ENCODE measurements at places on chromosomes 6 and 20.

DNA sequence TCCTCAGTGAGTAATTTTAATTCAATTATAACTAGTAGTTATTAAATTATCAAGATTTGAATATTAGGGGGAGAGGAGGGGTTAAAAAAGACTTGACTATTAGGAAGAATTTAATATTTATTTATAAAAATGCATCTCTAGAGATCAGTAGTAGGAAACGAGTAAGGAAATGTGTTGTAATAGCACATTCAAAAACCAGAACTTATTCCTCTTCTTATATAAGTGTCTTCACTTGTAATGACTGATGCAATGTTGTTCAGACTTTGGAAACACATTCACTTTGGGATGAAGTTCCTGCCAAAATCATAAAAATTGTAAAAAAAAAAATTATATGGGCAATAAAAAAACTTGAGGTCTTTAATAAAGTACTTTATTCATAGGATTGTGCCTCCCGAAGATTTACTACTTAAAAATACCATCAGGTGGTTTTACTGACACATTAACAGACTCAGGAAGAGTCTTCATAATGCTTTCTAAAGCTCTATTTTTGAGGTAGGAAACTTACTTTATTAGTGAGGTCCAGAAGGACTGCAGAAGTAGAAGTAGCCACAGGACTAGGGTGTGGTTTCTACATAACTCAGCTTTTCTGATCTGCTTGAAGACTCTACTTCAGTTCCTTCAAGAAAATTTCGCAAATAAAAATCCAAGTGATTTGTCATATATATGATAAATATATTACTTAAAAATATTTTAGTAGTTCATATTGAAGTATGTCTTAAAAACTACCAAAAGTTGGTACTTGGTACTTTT is 59.8 kb downstream of the CCDC170 start:
- peak; percentile 32 for DNase-seq

DNA sequence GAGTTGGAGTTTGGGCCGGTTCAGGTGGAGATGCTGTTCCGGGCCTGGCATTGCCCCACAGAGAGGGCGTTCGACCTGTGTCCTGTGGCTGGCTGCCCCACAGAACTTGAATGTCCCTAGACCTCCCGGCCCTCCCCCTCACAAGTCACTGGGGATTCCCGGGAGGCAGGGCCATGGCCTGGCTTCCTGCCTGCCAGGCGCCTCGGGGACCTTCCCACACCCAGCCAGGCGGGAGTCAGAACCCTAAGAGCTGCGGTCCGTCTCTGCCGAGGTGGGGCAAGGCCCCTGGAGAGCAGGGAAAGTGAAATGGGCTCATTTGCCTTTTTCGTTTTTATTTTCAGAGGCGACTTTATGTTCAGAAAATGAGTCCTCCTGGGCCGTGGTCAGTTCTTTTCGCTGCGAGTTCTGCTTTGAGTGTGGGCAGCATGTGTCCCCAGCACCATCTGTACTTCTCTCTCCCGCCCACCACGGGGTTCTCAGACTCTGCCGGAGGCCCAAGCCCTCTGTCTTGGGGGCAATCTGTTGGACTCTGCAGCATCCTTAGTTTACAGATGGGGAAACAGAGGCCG is 8.5 kb downstream of the RBM38 start:
- DNase-seq, result no peak

DNA sequence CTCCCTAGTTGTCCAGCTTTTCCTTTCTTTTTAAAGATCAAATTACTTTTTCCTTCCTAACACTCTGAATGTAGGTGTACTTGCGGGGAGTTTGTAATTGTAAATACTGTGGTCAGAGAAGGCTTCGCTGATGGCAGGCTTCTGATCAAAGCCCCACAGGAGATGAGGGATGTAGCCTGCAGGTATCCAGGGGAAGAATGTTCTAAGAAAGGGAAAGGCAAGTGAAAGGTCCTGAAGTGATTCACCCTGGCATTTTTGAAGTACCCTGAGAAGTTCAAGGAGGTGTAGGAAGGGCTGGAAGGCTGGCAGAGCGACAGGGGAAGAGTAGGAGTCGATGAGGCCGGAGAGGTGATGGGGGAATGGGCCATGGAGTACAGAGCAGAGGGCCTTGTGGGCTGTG is 38.2 kb upstream of the CCN6 start:
- no peak for DNase-seq

DNA sequence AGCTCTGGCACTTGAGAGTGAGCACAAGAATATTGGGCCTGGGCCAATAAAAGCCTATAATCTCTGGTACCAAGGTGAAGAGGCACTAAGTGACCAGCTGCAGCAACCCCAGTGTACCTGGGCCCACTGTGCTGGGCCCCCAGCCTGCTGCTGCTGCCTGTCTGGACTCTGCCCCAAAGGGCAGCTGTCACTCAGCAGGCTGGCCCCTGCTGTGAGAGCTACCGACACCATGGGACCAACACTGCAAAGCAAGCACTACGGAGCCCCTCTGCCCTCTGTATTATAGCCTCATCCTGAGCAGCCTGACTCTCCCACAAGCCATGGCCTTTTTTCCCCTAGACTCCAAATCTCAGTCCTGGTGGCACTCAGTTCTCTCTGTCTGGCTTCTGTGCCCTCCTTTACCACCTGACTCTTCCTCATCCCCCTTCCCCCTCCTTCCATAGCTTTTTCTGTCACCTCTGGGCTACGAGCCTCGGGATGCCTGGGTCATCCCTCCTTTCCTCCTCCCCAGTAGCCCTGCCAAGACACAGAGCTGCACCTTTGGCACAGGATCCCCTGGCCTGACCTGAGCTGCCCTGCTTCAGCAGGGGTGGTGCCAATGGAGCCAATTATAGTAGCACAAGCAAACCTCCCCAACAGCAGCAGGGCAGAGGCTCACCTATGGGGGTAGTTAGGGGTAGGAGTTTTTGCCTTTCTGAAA is 14.2 kb downstream of the RRP36 start:
- DNase-seq, result no peak

- DNase-seq, result peak; percentile 69
Measured at GRCh38 chr6:109768485-109768884, 77.4 kb downstream of the FIG4 start.

GRCh38 chr6:88919032-88919431 is 44.4 kb downstream of the RNGTT start:
- no peak for DNase-seq

DNA sequence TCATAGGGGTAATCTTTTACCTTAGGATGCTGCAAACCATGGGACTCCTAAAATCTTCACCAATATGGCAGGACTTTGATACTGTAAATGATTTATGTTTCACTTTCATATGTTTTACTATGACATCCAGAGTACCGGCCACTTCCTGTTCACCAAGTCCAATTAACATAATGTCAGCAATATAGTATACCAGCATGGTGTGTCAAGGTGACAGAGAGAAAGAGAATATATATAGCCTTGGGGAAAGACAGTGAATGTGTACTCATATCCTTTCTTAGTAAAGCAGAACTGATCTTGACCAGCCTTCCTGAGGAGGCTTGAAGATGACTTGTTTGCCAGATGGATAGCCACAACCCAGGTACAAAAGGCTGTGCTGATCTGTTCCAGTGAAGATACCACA is 127.9 kb downstream of the NRN1 start:
- DNase-seq, result no peak

- no peak for DNase-seq
Measured at GRCh38 chr6:92757925-92758324, 661.4 kb downstream of the EPHA7 start.

DNA sequence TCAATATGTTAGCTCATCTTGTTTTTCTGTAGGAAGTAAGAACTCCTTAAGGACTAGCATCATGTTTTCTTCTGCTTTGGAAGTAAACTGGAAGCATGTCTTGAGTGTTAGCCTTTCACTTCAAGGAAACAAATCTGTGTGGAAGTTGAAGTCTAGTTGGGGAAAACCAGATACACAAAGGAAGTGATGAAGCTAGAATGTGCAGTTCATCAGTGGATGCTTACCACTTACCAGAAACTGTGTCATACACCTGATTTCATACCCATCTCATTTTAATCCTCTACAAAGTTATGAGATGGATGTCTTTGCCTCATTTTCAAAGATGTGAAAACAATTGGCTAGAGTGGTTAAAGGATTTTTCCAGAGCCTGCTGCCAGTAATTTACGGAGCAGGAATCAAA is 75.8 kb downstream of the TMEM170B start:
- no peak for DNase-seq

GRCh38 chr6:11204005-11204399 is 28.5 kb downstream of the NEDD9 start:
- no peak for DNase-seq

GRCh38 chr6:7249391-7249790 is 63.6 kb downstream of the SSR1 start:
- peak; percentile 71 for DNase-seq

GRCh38 chr6:41940759-41941279 is 789 bp downstream of the CCND3 start:
- DNase-seq, result no peak

GRCh38 chr6:160733050-160733646 is 31.1 kb downstream of the PLG start:
- DNase-seq, result peak; percentile 63

DNA sequence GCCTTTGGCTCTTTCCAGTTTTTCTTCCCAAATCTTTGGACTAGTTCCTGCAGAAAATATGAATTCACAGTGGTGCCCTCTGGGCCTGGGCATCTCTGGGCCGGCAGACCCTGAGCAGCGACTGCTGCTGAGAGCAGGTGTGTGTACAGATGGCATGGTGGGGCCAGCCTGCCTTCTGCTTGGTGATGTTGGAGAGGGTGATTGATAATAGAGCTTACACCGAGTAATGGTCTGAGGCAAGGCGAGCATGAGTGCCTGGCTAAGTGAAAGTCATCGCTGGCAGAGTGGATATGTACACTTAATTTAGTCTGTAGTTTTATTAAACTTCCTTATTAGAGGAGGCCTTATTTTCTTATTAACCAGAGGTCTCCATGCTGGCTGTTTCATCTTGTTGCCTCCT is 156.9 kb downstream of the CDKAL1 start:
- DNase-seq, result no peak

GRCh38 chr20:17316316-17317038 is 89.6 kb downstream of the PCSK2 start:
- DNase-seq, result no peak

DNA sequence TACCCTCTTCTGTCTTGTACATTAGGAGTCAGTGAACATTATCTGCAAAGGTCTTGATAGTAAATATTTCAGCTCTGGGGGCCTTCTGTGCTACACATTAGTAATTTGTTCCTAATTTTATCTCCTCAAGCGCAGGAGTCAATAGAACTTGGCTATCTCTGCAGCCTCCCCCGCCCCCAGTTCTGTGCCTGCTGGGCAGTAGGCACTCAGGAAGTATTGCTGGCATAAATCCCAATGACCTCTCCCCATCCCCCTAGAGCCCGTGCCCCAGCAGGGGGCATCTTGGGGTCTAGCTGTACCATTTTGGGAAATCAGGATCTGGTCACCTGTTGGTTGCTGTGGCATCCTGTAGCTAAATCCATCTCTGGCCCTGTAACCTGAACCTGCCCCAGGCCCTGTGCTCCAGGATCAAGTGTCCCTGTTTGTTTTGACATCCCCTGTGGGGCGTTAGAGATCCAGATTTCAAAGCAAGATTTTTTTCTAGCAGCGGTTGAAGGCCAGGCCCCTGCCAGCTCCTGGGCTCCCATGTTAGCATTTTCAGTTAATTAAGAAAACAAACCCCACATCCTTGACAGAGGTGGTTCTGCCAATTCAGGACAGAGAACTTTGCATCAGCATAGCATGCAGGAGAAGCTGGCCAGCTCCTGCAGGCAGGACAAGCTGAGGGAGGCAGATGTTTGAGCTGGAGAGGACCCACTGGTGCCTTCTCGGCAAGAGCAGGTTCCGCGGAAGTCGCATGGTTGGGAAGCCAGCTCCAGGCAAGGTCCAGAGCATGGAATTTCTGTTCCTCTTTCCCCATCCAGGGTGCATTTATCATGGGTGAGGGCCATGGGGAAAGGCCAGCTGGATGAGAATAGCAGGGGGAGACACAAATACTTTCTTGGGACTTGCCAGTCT is 32.1 kb downstream of the DAAM2 start:
- no peak for DNase-seq

DNA sequence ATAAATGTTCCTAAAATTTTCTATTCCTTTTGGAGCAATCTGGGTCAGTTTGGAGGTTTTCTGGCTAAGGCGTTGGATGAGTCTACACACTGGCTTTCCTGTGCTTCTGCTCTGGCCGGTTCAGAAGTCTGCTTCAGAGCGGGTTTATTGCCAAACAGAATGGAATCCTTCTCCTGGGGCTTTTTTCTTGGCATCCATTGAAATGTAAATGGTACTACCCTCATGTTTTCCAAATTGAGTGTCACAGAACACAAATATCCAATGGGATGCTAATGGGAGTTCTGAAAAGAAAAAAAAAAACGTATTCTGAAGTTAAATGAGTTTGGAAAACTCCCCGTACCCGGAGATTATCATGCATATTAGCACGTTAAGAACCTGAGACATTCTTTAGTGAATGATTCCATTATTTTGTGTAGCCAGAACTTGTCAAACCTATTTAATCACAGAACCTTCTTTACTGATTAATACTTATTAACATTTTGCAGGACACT is 930.3 kb downstream of the QKI start:
- DNase-seq, result no peak

DNA sequence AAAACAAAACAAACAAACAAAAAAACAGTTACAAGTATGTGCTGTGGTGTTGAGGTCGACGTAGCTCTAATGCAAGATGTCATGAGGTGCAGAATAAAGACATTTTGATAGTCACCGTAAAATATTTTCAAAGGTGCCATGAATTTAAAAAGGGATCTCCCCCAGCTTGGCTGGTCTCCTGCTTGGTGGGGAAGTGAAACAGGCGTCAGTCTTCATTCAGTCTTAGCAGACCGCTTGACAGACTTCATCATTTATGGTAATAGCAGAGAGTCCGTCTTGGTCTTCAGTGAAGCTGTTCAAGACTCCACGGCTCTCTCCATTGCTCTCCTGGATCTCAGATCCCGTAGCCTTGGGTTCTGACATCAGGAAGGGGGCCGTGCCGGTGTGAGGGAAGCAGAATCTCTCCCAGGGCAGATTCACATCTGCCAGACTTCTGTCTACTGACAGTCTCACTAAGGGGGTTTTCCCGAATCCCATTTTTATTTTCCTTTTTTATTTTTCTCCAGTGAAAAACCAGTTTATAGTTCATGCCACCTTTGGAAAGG is 1.6 kb downstream of the SLC24A3 start:
- no peak for DNase-seq

GRCh38 chr20:47506850-47507249 is 5.2 kb downstream of the NCOA3 start:
- no peak for DNase-seq

GRCh38 chr6:9515633-9516606 is 899.0 kb downstream of the TFAP2A start:
- peak; percentile 66 for DNase-seq

GRCh38 chr6:138817799-138818198 is 21.9 kb downstream of the ECT2L start:
- DNase-seq, result peak; percentile 77

DNA sequence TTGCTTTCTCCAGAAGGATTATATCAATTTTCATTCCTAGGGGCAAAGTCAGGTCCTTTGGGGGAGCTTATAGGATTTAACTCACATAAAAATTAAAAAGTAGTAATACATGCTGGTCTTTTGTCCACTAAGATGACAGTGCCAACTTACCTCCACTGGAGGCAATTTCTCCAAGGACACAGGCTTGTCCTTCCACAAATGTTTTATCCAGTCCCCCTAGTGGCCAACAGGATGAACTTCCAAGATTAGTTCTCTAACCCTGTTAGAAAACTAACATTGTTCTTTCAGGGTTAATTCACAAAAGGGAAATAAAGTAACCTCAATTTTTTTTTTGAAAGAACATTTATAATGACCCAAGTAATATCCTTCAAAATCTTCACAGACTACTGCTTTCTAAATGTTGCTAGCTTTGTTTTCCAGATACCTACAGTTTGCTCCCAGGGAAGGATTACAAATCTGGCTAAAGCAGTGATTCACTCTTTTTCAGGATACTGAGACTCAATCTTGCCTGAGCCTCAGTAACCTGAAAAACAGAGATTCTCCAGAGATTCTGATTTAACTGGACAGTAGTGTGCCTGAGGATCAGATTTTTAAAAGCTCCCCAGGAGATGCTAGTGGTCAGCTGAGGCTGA is 31.7 kb upstream of the UBR2 start:
- DNase-seq, result peak; percentile 77

Data from AG10803 (cell line).